MM.1S (cell line): ENCODE measurements at places on chromosomes 6 and 20.

DNA sequence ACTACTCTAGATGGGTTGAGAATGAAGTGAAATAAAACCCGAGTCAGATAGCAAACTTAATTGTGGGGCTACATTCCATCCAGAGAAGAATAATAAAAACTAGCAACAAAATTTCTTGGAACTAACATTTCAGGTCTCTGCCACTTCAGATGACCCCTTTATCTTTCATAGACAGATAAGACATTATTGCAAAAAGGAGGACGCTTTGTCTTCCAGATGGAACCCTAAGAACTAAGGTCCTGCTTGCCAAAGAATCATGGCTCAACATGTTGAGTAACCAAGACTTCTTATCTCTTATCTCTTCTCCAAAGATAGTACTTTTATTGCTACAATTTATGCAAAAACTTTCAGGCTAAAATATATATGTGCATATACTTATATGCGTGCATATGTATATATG lies 221.1 kb upstream of the PREP start:
- H3K27ac ChIP-seq: no peak overlapping the region
- H3K4me1 ChIP-seq: no peaks in the 10 kb centered on the region
- no peak for DNase-seq
- no peak overlapping the region for H3K4me3 ChIP-seq

- H3K4me1 ChIP-seq: no peaks in the 10 kb centered on the region
- H3K4me3 ChIP-seq: no peak overlapping the region
- H3K27ac ChIP-seq: no peak overlapping the region
These were observed 1.5 kb downstream of the HLA-DOA start for GRCh38 chr6:33007831-33008400.

GRCh38 chr6:168703990-168704389 lies 263.0 kb downstream of the SMOC2 start:
- H3K4me1 ChIP-seq: no peaks in the 10 kb centered on the region
- no peak overlapping the region for H3K4me3 ChIP-seq
- H3K27me3 ChIP-seq: no peaks in the 10 kb centered on the region
- no peak overlapping the region for H3K27ac ChIP-seq
- DNase-seq: no peak

DNA sequence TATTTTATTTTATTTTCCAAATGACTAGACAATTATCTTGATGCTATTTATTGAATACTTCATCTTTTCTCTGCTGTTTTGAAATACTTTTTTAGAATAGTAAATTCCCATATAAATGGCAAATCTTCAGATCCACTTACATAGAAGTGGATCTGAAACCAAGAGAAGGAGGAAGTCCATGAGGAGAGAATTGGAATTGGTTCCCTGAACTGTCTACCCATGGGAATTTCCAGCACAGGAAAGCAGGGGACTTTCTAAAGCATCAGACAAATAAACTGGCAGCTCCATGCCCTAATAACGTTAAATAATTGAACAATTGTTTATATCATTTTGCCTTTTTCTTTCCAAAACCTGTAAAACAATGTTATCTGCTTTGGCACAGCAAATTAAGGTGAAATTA lies 47.1 kb upstream of the PNRC1 start:
- H3K27ac ChIP-seq: no peak overlapping the region
- no peak for DNase-seq
- H3K4me1 ChIP-seq: no peaks in the 10 kb centered on the region
- H3K4me3 ChIP-seq: no peak overlapping the region

DNA sequence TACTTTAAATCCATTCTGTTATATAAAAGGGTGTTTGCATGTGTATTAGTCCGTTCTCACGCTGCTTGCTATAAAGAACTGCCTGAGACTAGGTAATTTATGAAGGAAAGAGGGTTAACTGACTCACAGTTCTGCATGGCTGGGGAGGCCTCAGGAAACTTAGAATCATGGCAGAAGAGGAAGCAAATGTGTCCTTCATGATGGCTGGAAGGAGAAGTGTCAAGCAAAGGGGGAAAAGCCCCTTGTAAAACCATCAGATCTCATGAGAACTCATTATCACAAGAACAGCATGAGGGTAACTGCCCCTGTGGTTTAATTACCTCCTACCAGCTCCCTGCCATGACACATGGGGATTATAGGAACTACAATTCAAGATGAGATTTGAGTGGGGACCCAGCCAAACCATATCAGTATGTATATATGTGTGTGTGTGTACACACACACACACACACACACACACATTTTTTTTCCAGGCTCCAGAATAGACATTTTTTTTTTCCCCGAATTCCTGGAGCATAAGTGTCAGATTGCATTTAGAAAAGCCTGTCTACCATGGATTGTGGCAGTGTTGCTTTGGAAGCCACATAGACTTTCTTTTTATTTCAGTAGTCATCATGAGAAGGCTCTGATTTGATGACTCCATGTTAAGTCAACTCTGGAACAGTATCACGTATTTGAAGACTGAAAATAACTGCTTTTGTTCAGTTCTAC lies 31.5 kb downstream of the KDM1B start:
- no peak for DNase-seq
- no peaks in the 10 kb centered on the region for H3K4me1 ChIP-seq

- H3K4me1 ChIP-seq: no peaks in the 10 kb centered on the region
- no peaks in the 10 kb centered on the region for H3K27me3 ChIP-seq
- no peak overlapping the region for H3K27ac ChIP-seq
- H3K4me3 ChIP-seq: no peak overlapping the region
These were observed 6.0 kb downstream of the FUCA2 start for GRCh38 chr6:143505537-143505936.

GRCh38 chr20:7714549-7714948 lies 225.7 kb downstream of the HAO1 start:
- no peaks in the 10 kb centered on the region for H3K36me3 ChIP-seq
- DNase-seq: no peak
- peaks cover 7% of the 10 kb centered on the region for H3K4me1 ChIP-seq

GRCh38 chr6:3749977-3750316 lies 1.6 kb downstream of the PXDC1 start:
- no peak for DNase-seq
- no peaks in the 10 kb centered on the region for H3K4me1 ChIP-seq
- no peak overlapping the region for H3K4me3 ChIP-seq
- H3K27ac ChIP-seq: no peak overlapping the region

- H3K4me3 ChIP-seq: no peak overlapping the region
- no peak overlapping the region for H3K27ac ChIP-seq
- H3K4me1 ChIP-seq: no peaks in the 10 kb centered on the region
- no peaks in the 10 kb centered on the region for H3K27me3 ChIP-seq
- DNase-seq: peak; percentile 51
These were observed 9.3 kb downstream of the HLA-DOA start for GRCh38 chr6:33000055-33000454.

- no peaks in the 10 kb centered on the region for H3K4me1 ChIP-seq
- H3K4me3 ChIP-seq: no peak overlapping the region
- no peak for DNase-seq
- H3K27ac ChIP-seq: no peak overlapping the region
- H3K36me3 ChIP-seq: no peaks in the 10 kb centered on the region
These were observed 123.5 kb downstream of the SASH1 start for GRCh38 chr6:148466158-148466557.

- H3K36me3 ChIP-seq: no peaks in the 10 kb centered on the region
- H3K4me1 ChIP-seq: no peaks in the 10 kb centered on the region
- H3K4me3 ChIP-seq: no peak overlapping the region
- H3K27ac ChIP-seq: no peak overlapping the region
These were observed 15.8 kb upstream of the SIRPA start for GRCh38 chr20:1879369-1879768.

GRCh38 chr6:135600931-135601330 lies 103.4 kb upstream of the AHI1 start:
- no peaks in the 10 kb centered on the region for H3K36me3 ChIP-seq
- H3K27ac ChIP-seq: no peak overlapping the region
- H3K27me3 ChIP-seq: no peaks in the 10 kb centered on the region
- no peak overlapping the region for H3K4me3 ChIP-seq

DNA sequence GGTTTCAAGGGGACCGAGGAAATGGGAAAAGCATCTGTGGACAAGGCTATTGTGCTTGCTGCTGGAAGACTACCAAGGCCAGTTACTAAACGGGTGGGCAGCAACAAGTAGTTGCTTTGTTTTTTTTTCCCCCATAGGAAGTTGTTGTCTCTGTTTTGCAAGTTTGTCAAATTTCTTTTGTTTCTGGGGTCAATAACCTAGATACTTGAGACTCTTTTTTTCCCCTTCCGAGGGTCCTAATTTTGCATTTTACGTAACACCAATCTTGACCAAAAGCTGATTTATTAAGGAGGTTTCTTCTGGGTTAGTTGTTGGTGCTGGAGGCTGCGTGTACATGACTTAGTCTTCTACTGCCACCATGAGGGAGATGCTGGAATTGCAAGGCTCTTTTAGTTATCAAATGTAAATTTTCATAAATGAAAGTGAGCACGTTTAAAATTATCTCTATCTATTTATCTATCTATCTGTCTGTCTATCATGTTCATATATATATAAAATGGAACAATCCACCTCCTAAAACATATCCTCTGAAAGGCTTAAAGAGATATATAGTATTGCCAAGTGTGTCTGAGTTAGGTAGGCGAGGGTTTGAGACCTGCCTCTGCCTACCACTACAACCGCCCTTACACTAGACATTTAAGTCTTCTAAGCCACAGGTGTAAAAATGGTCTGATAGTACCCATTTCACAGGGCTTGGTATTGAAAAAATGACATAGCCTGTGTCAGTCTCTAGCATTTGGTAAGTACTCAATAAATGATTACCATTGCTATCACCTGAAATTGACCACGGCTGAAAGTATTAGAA lies 60.2 kb downstream of the GCLC start:
- H3K4me3 ChIP-seq: no peak overlapping the region
- peak; percentile 76 for DNase-seq
- no peaks in the 10 kb centered on the region for H3K27me3 ChIP-seq
- no peak overlapping the region for H3K27ac ChIP-seq

DNA sequence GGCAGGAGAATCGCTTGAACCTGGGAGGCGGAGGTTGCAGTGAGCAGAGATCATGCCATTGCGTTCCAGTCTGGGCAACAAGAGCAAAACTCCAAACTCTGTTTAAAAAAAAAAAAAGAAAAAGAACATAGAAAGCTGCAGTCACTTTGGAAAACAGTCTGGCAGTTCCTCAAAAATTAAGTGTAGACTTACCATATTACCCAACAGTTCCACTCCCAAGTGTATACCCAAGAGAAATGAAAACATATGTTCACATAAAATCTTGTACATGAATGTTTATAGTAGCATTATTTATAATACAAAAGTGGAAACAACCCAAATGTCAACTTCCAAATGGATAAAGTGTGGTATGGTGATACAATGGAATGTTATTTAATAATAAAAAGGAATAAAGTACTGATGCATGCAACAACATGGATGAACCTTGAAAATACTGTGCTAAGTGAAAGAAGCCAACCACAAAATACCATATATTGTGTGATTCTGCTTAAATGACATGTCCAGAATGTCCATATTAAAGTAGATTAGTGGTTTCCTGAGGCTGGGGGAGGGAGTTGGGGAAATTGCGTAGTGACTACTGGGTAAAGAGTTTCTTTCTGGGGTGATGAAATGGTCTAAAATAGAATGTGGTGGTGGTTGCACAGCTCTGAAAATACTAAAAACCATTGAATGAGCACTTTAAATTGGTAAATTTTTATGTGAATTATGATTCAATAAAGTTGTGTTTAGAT lies 62.9 kb downstream of the SUN5 start:
- H3K27me3 ChIP-seq: no peaks in the 10 kb centered on the region
- no peak overlapping the region for H3K27ac ChIP-seq

DNA sequence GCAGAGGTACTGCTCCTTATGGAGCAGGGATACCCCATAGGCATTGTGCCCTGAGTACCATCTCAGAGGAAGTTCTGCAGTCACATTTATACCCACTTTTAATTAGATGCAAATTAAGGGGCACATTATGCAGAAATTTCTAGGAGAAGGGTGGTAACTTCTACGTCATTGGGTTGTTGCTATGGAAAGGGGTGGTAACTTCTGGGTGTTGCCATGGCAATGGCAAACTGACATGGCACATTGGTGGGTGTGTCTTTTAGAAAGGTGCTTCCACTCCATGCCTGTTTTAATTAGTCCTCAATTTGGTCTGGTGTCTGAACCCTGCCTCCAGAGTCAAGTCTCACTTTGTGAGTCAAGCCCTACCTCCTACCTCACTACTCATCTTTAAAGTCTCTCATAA lies 42.0 kb downstream of the RSPO3 start:
- H3K27me3 ChIP-seq: no peaks in the 10 kb centered on the region
- H3K4me1 ChIP-seq: no peaks in the 10 kb centered on the region
- no peak for DNase-seq
- no peaks in the 10 kb centered on the region for H3K36me3 ChIP-seq
- no peak overlapping the region for H3K4me3 ChIP-seq

DNA sequence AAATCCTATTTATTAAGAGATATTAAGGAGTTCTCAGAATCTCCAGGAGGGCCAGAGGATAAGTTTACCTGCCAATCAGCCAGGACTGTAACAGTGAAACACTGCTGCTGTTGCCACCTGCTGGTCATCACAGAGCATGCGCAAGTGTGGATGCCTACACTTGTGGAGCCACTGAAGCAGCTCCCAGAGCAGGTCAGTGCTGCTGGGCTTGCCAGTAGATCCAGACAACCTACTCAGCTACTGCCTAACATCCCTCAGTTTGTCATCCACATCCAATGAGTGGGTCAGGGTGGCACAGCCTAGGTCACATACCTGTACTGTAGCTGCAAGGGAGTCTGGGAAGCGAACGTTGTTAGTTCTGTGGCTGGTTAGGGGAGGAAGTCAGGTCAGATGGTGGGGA lies 18.3 kb upstream of the NHSL1 start:
- H3K36me3 ChIP-seq: no peaks in the 10 kb centered on the region
- H3K4me3 ChIP-seq: peak overlapping the region; percentile 31; the same call in 1 of the 2 replicates
- DNase-seq: peak; percentile 79
- peak overlapping the region; percentile 51; the same call in 1 of the 2 replicates for H3K27ac ChIP-seq
- no peaks in the 10 kb centered on the region for H3K27me3 ChIP-seq
- H3K4me1 ChIP-seq: peaks cover 14% of the 10 kb centered on the region

DNA sequence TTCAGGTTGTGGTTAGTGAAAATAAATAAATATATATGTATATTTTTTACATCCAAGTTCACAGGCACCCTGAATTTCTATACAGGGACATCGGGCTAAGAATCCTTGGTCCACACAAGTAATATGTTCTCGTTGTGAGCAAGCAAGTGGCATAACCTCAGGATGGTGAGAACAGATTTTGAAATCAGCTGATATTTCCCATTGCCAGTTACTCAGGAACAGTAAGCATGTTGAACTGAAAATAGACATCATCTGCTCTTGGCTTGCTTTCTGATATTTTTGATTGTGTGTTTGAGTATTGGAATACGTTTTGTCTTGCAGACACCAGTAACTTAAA lies 87.7 kb downstream of the TRMT6 start:
- no peaks in the 10 kb centered on the region for H3K36me3 ChIP-seq
- no peaks in the 10 kb centered on the region for H3K4me1 ChIP-seq
- DNase-seq: no peak
- H3K4me3 ChIP-seq: no peak overlapping the region

- H3K27me3 ChIP-seq: no peaks in the 10 kb centered on the region
- no peak overlapping the region for H3K27ac ChIP-seq
- no peak overlapping the region for H3K4me3 ChIP-seq
- DNase-seq: no peak
- H3K36me3 ChIP-seq: no peaks in the 10 kb centered on the region
- no peaks in the 10 kb centered on the region for H3K4me1 ChIP-seq
These were observed 48.9 kb downstream of the MTHFD1L start for GRCh38 chr6:150914372-150914771.
